Chondrocyte (in vitro differentiated cells): ENCODE measurements at places on chromosomes 16 and 17. TPM values are rescaled to one million over a fixed set of nuclear protein-coding genes. Genes with fewer than 3 reads are reported as not detected.

The CCDC144A gene
- total RNA-seq = 0.56 to 1.1 TPM (median 0.82 TPM) in 3 replicates

DNA sequence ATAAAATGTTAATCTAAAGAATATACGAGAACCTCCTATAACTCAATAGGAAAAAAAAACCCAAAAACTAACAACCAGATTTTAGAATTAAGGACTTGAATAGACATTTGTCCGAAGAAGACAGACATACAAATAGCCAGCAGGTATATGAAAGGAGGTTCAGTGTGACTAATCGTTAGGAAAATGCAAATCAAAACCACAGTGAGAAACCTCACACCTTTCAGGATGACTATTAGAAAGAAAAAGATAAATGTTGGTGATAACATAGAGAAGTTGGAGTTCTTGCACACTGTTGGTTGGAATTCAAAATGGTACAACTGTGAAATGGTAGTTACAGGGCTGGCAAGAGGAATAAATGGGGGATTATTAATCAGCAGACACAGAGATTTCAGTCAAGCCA, 339.0 kb downstream of the TMEM114 start:
- H3K27ac ChIP-seq = no peak overlapping the region
- no peak for DNase-seq
- no peaks in the 10 kb centered on the region for H3K27me3 ChIP-seq
- no peaks in the 10 kb centered on the region for H3K36me3 ChIP-seq
- H3K4me3 ChIP-seq = no peak overlapping the region

DNA sequence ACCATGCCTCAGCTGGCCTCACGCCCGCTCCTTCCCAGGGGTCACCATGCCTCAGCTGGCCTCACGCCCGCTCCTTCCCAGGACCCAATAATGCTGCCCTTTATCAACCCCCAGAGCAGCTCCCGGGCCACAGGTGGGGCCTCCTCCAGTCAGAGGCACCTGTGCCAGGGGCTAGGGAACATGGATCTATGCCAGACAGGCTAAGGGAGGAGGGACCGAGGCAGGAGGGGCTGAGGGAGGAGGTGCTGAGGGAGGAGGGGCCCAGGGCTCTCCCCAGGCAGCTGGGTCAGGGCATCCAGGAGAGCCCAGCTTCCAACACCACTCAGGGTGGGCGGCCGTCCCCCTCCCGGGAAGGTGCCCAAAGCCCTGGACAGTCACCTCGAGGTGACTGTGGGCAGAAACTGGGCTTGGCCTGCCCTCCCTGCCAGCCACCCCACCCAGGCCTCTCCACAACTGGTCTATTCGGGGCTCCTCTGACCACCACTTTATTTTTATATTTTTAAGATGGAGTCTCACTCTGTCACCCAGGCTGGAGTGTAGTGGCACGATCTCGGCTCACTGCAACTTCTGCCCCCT, 19.4 kb downstream of the UTS2R start:
- DNase-seq = no peak
- peaks cover 7% of the 10 kb centered on the region for H3K4me1 ChIP-seq
- H3K4me3 ChIP-seq = no peak overlapping the region
- peaks cover 5% of the 10 kb centered on the region for H3K27me3 ChIP-seq
- H3K27ac ChIP-seq = no peak overlapping the region
- H3K36me3 ChIP-seq = peaks cover 2% of the 10 kb centered on the region

The IGF2BP1 gene
- total RNA-seq = 47.1 to 60.0 TPM (median 57.6 TPM) in 3 replicates

DNA sequence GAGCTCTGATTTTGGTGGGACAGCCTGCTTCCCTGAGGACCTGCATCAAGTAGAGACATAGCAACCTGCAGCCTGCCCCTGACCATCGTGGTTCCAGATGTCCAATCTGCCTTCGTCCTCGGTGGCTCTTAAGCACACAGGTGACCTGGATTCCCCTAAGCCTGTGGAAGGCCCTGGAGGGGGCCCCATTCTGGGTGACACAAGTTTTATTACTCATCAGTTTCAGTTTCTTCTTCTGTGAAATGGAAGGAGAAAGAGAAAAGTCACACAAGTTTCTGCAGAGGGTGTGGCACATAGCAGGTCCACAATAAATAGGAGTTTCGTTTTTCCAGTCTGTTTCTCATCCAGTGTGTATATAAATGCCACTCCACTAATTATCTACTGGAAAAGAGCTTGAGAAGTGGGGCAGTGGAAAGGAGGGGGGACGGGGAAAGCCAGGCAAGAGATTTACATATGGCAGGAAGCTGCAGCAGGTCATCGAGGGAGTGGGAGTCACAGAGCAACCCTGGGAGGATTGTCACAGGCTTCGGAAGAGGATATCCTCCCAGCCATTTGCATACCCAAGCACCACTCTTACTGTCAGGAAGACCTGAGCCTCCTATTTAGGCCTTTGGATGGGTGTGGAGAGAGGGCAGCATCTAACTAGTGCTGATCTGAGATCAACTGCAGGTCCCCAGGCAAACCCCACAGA, 10.0 kb upstream of the NOS2 start:
- no peaks in the 10 kb centered on the region for H3K36me3 ChIP-seq
- H3K27ac ChIP-seq = no peak overlapping the region
- H3K4me1 ChIP-seq = peaks cover 6% of the 10 kb centered on the region
- no peak for DNase-seq

DNA sequence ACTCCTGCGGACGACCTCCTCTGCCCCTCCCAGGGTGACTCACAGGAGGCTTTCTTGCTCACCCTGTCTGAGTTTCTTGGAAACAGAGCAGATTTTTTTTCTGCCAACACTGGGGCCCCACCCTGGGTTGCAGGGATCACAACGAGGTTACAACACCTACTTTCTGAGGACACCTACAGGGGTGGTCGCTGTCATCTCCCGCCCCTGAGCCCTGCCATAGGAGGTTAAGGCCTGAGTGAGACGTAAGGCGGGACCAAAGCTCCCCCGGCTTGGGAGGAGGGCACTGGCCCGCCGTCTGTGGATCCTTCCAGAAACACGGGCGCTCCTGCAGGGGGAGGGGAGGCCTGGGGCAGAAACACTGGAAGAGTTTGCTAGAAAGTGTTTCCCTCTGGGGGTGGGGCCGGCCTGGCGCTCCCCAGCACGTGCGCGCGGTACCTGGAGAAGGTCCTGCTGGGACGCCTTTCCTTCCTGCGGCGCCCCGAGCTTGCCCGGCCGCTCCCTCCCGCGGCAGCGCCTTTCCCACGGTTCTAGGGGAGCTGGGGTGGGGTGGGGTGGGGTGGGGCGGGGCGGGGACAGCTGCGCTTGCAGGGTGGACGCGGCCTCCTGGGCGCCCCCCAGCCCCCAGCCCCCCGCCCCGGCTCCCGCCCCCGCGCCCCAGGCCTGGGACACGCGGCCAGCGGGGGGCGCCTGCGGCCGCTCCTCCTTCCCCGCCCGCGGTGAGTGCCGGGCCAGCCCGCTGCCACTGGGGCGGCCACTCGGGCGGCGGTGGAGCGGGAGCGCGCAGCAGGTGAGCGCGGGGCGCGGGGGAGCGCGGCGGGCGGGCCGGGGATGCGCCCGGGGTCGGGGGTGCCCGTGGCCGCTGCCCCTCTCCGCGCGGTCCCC, 20.7 kb upstream of the ADCY7 start:
- H3K27me3 ChIP-seq = peaks cover 13% of the 10 kb centered on the region
- H3K36me3 ChIP-seq = no peaks in the 10 kb centered on the region
- no peak for DNase-seq

DNA sequence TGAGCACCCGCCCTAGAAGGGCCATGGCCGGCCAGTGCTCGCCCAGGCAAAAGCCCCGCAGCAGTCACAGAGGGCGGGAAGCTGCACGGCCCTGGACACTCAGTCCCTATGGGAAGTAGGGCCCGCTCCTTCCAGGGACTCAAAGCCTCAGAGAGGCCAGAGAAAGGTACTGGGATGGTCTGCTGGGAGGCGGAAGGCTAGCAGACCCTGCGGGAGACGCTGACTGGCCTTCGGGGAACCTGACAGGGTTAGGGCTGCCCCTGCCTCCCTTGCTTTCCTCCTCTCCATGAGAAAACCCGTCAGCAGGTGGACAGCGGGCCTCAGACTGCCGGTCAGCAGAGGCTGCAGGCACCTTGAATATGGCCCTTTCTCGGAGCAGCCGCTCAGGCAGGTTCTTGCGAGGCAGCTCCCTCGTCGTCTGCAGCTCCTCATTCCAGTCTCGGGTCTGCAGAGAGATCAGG, 11.5 kb downstream of the CLUH start:
- no peaks in the 10 kb centered on the region for H3K27me3 ChIP-seq
- H3K4me1 ChIP-seq = peaks cover under 1% of the 10 kb centered on the region
- H3K27ac ChIP-seq = no peak overlapping the region
- DNase-seq = peak; percentile 81
- H3K4me3 ChIP-seq = no peak overlapping the region

DNA sequence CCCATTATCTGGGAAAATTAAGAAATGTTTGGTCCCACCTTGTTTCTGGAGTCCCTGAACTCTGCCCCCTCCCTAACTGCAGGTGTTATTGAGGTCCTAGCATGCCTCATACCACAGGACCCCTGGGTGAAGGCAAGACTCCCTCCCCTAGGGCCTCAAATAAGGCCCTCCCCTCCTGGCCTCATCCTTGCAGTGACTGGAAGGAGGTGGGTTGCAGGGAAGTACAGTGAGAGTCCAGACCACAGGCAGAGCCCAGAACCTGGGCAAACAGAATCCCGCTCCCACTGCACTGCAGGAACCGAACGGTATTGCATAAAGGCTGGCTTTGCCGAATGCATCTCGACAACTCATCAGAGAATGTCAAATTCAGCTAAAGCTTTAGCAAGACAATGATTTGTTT, 126.6 kb downstream of the ASIC2 start:
- no peaks in the 10 kb centered on the region for H3K36me3 ChIP-seq
- H3K27ac ChIP-seq = no peak overlapping the region
- no peak for DNase-seq
- H3K27me3 ChIP-seq = peaks cover 2% of the 10 kb centered on the region
- H3K4me1 ChIP-seq = no peaks in the 10 kb centered on the region

GRCh38 chr16:1613728-1614455, 1.7 kb downstream of the CRAMP1 start:
- no peaks in the 10 kb centered on the region for H3K27me3 ChIP-seq
- H3K36me3 ChIP-seq = no peaks in the 10 kb centered on the region
- DNase-seq = no peak
- peaks cover 47% of the 10 kb centered on the region for H3K4me1 ChIP-seq
- peak overlapping the region; percentile 95 for H3K27ac ChIP-seq

DNA sequence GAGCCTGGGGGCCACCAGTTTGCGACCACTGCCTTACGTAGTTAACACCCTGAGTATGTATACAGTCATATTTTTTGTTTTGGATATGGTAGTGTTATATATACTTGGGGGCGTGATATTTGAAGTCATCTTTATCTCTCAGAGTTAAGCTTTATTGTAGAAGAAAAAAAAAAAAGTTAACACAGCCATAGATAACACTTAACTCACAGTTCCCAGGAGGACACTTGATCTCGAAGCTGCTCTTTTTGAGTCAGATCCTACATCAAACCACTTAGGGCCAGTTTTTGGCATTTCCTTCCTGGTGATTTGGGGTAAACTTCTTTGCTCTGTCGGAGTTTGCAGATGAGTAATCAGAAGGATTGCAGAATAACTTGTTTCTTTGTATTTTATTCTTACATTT, 5.8 kb downstream of the ITPRIPL2 start:
- H3K36me3 ChIP-seq = peaks cover 14% of the 10 kb centered on the region
- no peaks in the 10 kb centered on the region for H3K27me3 ChIP-seq
- peak overlapping the region; percentile 99 for H3K27ac ChIP-seq
- no peak for DNase-seq
- H3K4me3 ChIP-seq = peak overlapping the region; percentile 83

The NACA2 gene
- not detected in 3 replicates for total RNA-seq

- H3K27ac ChIP-seq = peak within 1 kb of the TSS; percentile 97
- peaks cover 45% of the 10 kb centered on the region for H3K4me1 ChIP-seq
- H3K27me3 ChIP-seq = no peaks in the 10 kb centered on the region
- peak within 1 kb of the TSS; percentile 94 for H3K4me3 ChIP-seq
Observed at GRCh38 chr16:70438969-70439862, at the start of gene ST3GAL2. Gene ST3GAL2 (minus strand): TSS chr16:70439100. CDS start chr16:70398530, 40,570 bp downstream.

GRCh38 chr16:52463904-52464303, 83.0 kb downstream of the TOX3 start:
- H3K36me3 ChIP-seq = no peaks in the 10 kb centered on the region
- H3K27me3 ChIP-seq = no peaks in the 10 kb centered on the region
- no peak overlapping the region for H3K4me3 ChIP-seq

The SLC6A2 gene
- not detected in 3 replicates for total RNA-seq

The RAB26 gene
- total RNA-seq = 0.28 to 1.1 TPM (median 0.80 TPM) in 3 replicates

GRCh38 chr16:68724797-68725196, 12.3 kb upstream of the CDH1 start:
- H3K4me3 ChIP-seq = no peak overlapping the region
- no peak overlapping the region for H3K27ac ChIP-seq
- no peaks in the 10 kb centered on the region for H3K36me3 ChIP-seq
- peaks cover 2% of the 10 kb centered on the region for H3K27me3 ChIP-seq

DNA sequence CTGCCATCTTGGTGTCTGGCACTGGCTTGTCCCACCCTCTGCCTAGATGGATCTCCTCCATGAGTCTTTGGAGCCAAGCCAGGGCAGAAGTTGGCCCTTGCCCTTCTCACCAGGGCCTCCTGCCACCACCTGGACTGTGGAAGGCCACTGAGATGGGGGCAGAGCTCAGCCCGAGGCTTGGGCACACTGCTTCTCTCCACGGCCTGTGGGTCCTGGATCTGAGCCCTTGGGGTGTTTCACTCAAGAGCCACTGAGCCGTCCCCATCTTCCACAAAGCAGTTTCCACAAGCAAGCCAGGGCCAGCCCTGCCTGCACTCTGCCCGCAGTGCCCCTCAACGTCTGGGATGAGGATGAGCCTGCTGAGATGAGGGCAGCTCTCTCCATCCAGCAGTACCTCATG, 16.7 kb upstream of the CD300A start:
- H3K36me3 ChIP-seq = no peaks in the 10 kb centered on the region
- H3K4me3 ChIP-seq = no peak overlapping the region
- peaks cover 61% of the 10 kb centered on the region for H3K4me1 ChIP-seq
- no peaks in the 10 kb centered on the region for H3K27me3 ChIP-seq
- H3K27ac ChIP-seq = peak overlapping the region; percentile 84

The SLFN12L gene
- total RNA-seq = not detected in 3 replicates

The CCL4L2 gene
- not detected in 3 replicates for total RNA-seq

The CLTC gene
- total RNA-seq = 312 to 399 TPM (median 314 TPM) in 3 replicates

The RGS9 gene
- 9.6 to 14.9 TPM (median 12.2 TPM) in 3 replicates for total RNA-seq

The TEX19 gene
- total RNA-seq = not detected in 3 replicates

- DNase-seq = no peak
- H3K4me3 ChIP-seq = no peak overlapping the region
- no peak overlapping the region for H3K27ac ChIP-seq
- peaks cover 5% of the 10 kb centered on the region for H3K27me3 ChIP-seq
- H3K4me1 ChIP-seq = no peaks in the 10 kb centered on the region
Observed at GRCh38 chr16:5215901-5216300, 118.3 kb upstream of the EEF2KMT start.

The KRTAP4-9 gene
- not detected in 3 replicates for total RNA-seq

- peaks cover 8% of the 10 kb centered on the region for H3K36me3 ChIP-seq
- H3K4me1 ChIP-seq = peaks cover 69% of the 10 kb centered on the region
- DNase-seq = no peak
- no peak overlapping the region for H3K4me3 ChIP-seq
- no peaks in the 10 kb centered on the region for H3K27me3 ChIP-seq
- peak overlapping the region; percentile 81 for H3K27ac ChIP-seq
Observed at GRCh38 chr16:87132361-87133014, 184.7 kb downstream of the C16orf95 start.

- peaks cover 6% of the 10 kb centered on the region for H3K4me1 ChIP-seq
- no peak for DNase-seq
- peaks cover 2% of the 10 kb centered on the region for H3K27me3 ChIP-seq
Observed at GRCh38 chr16:85620374-85620773, 7.3 kb downstream of the GSE1 start.

The NPIPA7 gene
- total RNA-seq = 6.0 to 7.9 TPM (median 6.7 TPM) in 3 replicates

The NATD1 gene
- total RNA-seq = 8.2 to 18.6 TPM (median 17.2 TPM) in 3 replicates

The SYNGR3 gene
- total RNA-seq = 0.39 to 0.74 TPM (median 0.67 TPM) in 3 replicates
